Left cardiac atrium (tissue), 4 donors: ENCODE measurements at places on chromosomes 4 and X.

GRCh38 chr4:161256716-161257115 lies 907.1 kb downstream of the FSTL5 start:
- DNase-seq = no peak

DNA sequence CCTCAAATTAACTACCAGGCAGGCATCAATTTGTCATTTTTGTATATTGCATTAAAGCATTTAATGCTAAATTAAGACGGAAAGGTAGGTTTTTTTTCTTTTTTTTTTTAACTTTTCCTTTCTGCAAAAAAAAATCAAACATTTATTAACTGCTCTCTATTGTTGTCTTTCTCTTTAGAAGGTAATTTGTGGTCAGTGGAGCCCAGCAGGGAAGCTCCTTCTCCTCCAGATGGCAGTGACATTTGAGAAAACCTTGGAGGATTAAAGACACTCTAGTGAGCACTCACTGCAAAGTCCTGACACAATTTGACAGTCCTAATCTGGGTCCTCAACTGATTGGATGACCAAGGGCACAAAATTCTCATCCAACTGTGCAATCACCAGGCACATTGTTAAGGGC lies 102.4 kb downstream of the SLIT2 start:
- no peak for DNase-seq

GRCh38 chrX:18871970-18872369 lies 111.9 kb downstream of the PHKA2 start:
- DNase-seq = no peak

DNA sequence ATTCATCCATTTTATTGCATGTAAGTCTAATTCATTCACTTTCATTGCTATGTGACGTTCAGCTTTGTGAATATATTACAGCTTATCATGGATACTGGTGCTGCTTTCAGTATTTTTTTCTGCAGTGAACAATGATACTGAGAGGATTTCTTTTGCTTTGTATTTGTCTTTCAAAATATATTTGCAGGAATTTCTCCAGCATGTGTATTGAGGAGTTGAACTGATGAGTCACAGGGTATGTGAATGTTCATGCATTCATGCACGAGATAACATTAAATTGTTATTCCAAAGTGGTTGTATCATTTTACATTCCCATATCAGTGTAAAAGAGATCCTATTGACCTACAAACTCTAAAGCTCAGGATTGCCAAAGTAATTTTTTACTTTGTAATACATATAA lies 283.8 kb upstream of the ARSJ start:
- no peak for DNase-seq

DNA sequence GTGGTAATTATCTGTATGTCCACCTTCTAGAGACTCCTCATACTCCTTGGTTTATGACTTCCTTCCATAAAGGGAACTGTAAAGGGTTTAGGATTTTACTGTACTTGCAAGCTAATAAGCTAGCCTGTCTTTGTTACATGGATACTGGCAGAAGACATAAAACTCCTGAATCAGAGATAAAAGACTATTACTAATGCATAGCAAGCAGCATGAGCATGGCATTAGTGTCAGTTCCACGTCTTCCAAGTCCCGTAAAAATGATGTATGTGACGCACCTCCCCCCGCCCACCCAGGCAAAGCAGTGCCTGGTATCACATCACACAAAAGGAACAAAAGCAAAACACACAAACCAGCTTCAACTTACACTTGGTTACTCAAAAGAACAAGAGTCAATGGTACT lies 71.0 kb downstream of the SLC10A6 start:
- no peak for DNase-seq

- no peak for DNase-seq
Measured at GRCh38 chrX:82734140-82734539, 774.0 kb upstream of the POU3F4 start.

DNA sequence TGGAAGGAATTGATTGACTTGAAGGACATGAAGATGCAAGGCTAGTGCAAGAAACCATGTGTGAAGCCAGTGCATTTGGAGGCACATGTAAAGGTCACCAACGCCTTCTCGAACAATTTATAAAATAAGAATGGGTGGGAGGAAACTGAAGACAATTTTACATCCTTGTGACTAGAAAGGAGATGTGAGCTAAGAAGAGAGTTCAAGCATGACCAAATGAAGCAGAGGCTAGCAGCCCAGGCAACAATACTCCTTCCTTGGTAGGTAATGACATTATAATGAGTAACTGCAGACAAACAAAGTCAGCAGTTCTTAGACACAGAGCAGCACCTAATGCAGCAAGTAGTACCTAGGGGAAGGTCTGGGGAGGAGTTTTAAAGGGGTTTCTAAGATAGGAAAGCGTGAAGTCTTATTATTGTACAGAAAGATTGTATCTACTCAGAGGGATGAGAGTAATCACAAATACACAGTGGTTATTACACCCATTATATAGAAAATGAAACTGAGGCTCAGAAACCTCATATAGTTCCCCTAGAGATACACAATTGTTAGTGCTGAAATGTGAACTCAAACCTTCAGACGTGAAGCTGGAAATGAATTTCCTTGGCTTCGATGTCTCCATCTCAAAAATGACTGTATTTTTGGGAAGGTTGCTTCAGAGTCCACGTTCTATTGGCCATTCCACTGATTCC lies 56.1 kb downstream of the ATXN3L start:
- no peak for DNase-seq

- no peak for DNase-seq
Measured at GRCh38 chrX:11886745-11887144, 128.7 kb downstream of the MSL3 start.

DNA sequence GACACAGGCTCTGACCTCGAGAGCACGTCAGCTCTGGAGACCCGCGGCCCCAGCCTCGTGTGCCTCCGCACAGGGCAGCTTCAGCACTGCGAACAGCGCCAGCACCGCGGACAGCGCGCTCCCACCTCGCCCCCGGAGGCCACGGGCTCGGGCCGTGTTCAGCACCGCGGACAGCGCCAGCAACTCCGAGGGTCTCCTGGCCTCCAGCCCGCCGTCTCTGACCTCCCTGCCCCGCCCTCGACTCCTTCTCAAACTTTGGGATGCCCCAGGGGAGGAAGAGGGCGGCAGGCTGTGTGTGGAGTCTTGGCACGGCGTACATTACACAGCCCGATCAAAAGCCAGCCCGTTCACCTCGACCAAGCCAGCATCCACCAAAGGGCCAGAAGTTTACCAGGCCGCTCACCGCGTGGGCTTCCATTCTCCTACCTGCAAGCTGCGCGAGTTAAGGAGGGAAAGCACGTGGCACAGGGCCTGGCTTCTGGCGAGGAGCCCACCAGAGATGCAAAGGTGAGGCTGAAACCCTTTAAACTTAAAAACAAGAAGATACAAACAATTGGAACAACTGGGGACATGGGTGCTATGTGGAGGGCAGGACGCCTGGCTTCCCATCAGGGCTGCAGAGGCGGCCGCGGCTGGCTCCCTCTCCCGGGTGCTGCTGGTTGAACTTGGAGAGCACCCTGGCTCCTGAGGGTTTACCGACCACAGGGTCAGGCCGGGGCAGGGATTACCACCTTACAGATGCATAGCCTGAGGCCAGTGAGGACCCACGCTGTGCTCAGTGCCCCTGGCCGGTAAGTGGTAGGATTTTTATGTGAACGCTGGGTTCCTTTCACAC lies 4.5 kb upstream of the NKX1-1 start:
- DNase-seq = peak; percentile 72

- no peak for DNase-seq
Measured at GRCh38 chrX:129741880-129742758, 3.3 kb downstream of the XPNPEP2 start.

DNA sequence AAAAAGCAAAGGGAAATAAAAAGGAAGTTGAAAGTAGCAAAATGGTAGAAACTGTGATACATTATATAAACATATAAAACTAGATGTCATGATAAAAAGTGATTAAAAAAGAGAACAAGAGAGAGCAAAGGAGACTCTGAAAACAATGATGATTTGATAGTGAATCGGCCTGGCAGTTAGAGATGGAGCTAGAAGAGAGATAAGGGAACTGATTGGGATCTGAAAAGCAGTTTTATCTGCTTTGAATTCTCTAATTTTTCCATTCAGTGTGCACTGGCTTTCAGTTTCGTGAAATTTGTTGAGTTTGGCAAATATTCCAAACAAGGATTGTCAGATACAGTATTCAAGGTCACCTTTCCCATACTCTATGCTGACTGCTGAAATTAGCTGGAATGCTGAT lies 21.9 kb upstream of the CCSER1 start:
- no peak for DNase-seq

DNA sequence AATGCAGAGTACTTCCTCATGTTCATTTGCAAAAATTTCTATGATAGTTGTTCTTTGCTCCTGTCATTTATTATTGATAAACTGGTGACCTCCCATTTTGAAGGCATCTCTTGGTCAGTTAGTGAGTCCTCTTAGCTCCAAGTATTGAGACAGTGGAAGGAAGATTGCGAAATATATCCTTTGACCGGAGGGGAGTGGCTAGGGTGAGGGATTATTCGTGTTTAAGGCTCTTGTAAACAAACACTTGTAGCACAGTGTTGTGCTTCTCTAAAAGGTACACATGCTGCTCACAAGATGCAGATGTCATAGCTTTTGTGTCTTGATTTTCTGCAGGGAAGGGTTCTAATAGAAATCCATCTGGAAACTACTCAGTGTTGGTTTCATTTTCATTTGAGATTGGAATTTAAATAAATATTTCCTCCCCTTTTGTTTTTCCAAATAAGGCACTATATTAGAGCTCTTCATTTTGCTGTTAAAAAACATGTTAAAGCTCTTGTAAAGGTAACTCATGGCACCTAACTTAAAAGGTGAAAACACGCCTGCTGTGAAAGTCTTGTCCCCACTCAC lies 21.8 kb downstream of the TXLNG start:
- DNase-seq = no peak

DNA sequence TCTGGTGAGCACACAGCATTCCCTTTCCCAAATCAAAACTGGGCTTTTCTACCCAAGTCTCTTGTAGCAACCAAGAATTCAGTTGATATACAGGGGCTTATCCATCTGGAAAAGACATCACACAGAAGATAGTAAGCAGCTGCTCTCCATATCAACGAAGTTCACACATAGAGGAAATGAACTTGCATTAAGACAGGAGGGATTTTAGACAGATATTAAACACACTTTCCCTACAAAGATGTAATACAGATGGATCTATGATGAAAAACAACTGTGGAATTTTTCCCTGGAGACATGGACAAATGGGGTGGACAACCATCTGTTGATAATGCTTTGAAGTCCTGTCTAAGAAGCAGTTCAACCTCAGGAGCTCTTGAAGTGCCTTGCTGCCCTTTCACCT lies 9.8 kb upstream of the PDE5A start:
- DNase-seq = no peak

- no peak for DNase-seq
Measured at GRCh38 chr4:19992471-19993093, 259.1 kb upstream of the SLIT2 start.

GRCh38 chrX:118736394-118737010 lies 9.1 kb downstream of the IL13RA1 start:
- no peak for DNase-seq

GRCh38 chr4:25750874-25751273 lies 95.2 kb downstream of the SLC34A2 start:
- no peak for DNase-seq

- DNase-seq = no peak
Measured at GRCh38 chrX:7330556-7330955, 182.6 kb upstream of the PUDP start.

GRCh38 chr4:71303850-71304249 lies 35.0 kb upstream of the SLC4A4 start:
- DNase-seq = no peak

DNA sequence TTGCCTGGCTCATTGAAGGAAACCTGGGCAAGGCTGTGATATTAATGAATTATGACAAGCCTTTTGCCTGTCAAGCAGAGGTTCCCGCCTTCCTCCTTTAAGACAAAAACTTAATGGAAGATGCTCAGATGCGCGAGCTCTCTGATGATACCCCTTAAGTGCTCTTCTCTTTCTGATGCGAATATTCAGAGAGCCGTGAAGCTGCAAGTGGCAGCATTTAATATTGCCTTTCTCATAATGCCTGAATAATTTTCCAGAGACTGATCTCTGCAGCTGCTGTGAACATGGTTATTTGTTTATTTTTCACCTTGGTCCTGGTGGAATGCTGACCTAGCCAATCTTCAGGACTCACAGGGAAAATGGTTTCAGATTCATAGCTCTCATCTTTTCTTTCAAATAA lies 251.8 kb downstream of the TENM3 start:
- DNase-seq = no peak

DNA sequence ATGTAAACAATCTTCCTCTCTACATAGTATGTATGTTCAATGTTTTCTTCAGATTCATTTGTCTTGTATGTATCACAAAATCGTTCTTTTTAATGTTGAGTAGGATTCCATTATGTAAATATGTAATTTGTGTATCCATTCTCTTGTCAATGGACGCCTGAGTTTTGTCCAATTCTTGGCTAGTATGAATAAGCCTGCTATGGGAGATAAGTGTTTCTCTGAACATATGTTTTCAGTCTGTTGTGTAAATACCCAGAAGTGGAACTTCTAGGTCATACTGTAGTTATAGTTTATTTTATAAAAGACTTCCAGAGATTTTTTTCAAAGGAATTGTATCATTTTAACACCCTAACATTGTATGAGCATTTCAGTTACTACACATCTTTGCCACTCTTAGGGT lies 2.8 kb downstream of the SMIM31 start:
- DNase-seq = no peak

GRCh38 chrX:38138157-38138891 lies 82.3 kb downstream of the SRPX start:
- no peak for DNase-seq

DNA sequence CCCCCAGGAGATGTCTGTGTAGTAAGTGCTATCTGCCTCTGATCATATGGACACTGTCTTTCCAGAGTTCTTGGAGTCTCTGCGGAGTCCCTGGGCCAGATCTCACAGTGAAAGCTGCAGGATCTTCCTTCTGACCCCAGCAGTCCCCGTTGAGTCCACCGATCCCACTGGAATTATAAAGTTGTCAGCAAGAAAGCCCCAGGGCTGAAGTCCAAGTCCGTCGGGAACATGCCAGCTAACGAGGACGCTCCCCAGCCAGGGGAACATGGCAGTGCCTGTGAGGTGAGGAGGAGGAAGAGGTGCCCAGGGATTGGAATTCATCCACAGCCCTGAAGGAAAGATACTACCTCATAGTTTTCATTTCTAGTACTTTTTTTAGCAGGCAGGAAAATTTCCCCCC lies 9.3 kb downstream of the ZNF81 start:
- no peak for DNase-seq

DNA sequence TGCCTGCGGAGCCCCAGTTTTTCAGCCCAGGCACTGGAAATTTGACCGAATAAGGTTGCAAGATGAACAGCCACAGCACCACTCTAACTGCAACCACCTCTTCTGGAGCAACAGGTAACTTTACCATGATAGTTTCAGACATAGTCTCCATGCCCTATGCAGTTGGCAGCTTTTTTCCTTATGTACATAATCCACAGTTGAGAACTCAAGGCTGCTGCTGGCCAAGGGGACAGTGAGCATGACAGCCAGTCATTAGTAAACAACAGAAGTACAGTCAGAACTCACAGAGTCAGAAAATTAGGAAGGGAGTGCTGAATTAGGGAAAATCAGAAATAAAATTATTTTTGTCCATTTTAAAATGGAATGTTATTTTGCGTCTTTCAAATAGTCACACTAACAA lies 192.7 kb upstream of the NHS start:
- DNase-seq = no peak
